ENCODE measurements at places on chromosomes 7 and 10.

DNA sequence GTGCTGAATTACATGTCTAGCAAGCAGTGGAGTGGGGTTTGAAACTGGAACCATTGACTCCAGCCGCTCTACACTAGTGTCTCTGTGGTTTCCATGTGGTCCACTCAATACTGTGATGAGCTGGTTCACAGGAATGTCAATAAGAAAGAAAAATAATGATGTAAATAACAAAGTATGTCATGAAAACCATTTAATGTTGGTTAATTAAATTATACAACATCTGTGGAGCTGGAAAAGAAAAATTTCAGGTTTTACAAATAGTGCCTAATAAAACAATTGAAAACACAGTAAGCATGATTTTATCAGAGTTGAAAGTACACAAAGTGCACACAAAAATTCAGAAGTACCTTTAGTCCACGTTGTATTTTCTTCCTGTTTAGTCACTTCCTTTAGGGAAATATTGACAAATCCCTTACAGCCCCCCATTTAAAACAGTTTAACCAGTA, 28.7 kb upstream of the NAMPT start:
- no peak for DNase-seq

DNA sequence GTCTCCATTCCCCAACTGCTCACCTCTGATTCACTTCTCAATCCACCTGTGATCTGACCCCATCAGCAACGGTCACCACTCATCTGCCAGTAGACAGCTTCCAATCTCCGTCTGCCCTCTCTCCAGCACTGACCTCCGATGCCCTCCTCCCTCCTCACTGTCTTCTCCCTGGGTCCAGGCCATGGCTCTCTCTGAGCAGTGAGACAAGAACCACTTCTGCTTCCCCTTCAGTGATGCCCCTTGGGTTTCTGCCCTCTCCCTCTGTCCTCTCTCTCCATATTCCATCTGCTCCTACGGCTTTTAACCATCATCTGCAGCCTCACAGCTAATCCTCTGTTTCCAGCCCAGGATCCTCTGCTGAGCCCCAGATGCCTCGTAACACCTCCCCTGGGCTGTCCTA, 55.5 kb upstream of the OPALIN start:
- no peak for DNase-seq

- DNase-seq: no peak
Measured at GRCh38 chr10:69104994-69105790, 17.3 kb downstream of the SRGN start.

- DNase-seq: no peak
Measured at GRCh38 chr7:130278860-130279259, 12.2 kb downstream of the CPA2 start.

GRCh38 chr7:150715293-150715692, 1.1 kb upstream of the GIMAP1 start:
- DNase-seq: no peak

DNA sequence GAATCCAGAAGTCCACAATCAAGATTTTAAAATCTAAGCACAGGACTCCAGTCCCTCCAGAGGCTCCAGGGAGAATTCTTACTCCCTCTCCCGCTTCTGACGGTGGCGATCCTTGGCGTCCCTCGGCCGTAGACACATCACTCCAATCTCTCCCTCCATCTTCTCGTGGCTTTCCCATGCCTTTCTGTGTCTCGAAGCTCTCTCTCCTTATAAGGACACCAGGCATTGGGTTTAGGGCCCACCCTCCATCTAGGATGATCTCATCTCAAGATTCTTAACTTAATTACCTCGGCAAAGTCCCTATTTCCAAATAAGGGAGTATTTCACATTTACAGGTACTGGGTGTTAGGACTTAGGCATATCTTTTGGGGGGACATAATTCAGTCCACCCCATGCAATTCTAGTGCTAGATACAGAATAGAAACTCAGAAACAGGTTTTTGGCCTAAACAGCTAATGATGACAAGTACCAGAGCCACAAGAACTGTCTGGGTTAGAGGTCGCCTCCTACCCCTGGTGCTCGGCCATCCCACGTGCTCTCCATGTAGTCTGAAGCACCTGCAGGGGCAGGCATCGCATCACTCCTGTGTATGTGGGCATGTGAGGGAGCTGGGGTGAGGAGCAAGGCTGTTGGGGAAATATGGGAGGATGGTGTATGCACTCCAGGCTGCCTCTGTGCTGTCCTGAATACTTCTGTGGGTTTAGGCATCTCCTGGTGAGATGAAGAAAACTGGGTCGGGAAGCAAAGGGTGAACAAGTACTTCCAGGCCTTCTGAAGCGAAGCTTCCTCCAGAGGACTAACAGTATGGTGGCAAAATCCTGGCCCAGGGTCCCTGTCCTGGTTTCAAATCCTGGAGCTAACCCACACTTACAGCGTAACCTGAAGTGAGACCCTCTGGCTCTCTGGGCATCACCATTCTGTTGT, 298.3 kb upstream of the ZMIZ1 start:
- no peak for DNase-seq

DNA sequence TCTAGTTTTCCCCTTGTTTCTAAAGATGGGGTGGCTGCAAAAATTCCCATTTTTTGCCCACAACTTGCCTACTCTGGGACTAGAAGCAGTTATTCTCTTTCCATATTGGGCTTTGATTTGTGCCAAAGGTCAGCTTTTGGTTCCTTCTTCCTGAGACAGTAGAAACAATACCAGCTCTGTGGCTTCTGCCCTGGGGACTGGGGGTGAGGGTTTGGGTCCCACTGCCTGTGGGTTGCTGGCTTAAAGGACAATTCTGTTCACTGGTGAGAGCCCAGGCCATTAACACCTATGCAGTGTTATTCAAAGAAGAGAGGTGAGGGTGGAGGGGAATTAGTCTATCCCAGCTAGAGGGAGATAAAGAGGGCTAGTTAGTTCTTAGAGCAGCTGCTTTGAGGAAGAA, 171.5 kb downstream of the CPEB3 start:
- DNase-seq: no peak

DNA sequence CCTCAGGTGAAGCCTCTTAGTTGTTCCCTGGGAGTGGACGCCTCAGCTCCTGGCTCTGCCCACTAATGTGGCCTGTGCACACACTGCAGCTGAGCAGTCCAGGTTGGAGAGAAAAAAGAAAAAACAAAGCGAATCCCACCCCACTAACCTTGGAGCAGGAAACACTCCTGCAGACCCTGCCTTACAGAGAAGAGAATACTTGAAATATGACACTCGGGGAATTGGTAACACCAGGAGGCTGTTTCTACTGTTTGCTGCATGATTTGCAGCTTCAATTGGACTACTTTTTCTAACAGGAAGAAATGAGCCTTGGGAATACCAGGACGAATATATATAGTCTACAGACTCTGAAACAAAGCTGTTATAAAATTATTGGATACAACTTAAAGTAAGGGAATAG, 22.2 kb downstream of the CDHR3 start:
- DNase-seq: no peak

DNA sequence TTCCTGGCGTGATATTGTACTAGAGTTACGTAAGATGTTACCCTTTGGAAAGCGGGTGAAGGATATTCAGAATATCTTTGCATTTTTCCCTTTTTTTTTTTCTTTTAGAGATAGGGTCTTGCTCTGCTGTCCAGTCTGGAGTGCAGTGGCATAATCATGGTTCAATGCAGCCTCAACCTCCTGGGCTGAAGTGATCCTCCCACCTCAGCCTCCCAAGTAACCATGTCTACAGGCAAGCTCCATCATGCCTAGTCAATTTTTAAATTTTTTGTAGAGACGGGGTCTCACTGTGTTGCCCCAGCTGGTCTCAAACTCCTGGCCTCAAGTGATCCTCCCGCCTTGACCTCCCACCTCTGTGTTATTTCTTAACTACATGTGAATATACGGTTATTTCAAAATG, 18.4 kb downstream of the VPS41 start:
- no peak for DNase-seq

DNA sequence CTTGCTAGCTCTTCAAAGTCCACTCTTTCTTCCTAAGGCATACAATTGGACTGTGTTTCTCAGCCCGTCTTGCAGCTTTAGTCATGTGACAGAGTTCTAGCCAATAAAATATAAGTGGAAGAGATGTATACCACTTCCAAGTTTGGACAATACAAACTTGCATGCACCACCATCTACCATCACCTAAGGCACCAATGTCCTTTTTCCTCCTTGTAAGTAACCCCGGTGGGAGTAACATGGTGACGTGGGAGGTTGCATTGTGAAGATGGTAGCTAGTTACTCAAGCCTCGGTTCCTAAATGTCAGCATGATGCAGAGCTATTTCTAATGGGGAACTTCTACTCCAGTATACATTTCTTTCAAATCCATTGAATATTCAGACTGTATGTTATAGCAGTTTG, 5.3 kb upstream of the CACNB2 start:
- DNase-seq: no peak

DNA sequence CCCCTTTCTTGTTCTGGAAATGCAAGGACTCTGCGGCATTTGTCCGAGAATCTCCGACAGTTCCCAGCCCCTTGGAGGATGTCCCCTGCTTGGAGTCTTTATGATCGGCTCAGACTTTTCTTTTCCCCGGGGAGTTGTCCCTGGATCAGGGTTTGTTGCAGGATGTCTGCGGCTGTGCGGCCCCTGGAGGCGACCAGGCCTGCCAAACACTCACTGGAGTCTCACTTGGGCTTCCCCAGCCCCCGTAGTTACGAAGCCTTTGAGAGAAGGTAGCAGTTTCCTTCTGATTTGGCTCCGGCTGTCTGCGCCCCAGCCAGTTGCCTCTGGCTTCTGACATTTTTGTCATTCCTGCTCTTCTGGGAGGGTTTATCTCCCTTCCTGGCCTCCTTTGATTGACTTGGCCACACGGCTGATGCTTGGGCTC, 16.1 kb downstream of the COL26A1 start:
- peak; percentile 79 for DNase-seq

DNA sequence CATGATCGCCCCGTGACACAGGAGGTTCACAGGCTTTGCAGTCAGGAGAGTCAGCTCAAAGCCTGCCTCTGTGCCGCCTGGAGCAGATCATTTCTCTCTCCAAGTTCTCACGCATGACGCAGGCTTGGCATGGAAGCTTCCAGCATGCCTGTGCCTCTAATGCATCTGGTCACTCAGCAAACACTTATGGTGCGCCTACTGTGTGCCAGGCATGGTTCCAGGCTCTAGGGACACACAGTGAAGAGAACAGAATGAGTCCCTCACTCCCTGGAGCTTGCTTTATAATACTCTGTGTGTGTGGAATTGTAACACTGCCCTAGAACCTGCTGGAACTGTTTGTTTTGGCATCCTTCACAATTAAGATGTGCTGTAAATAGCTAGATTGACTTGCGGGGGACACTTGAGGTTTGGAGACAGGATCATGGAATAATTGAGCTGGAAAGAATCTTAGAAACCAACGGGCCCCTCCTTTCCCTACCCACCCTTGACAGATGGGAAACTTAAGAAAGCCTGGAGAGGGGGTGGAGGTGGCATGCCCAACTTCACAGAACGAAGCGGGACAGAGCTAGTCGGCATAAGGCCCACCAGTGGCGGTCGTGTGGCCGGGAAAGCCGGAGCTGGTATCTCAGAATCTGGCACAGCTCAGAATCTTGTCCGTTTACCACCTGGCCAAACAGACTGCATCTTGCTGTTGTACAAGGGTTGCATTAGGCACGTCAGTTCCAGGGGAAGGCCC, 4.6 kb upstream of the MYH16 start:
- no peak for DNase-seq

DNA sequence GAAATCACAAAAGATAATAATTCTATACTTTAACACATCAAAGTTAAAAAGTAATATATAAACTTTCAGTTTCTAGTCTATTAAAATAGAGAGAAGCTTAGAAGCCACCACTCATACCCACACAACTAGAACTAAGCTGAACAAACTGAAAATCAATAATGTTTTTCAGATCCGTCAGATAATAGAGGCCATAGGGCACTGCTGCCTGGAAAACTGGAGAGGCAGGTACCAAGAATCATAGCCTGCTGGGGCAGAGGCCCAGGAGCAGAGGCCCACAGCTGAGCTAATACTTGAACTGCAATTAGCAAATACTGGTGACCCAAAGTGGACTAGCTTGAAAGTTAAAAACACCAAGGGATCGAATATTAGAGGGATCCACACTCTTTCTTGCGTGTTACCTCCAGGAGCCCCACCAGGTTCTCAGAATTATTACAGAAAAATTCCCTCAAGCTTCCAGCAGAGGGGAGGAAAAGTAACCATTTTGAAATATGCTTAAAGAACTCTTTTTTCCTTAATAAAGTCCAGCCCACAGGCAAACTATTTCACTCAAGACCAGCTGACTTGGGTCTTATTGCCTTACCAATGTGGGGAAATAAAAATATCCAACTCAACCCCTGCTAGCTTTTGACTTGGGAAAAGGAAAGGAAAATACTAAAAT, 774.1 kb upstream of the IGFBP3 start:
- no peak for DNase-seq

DNA sequence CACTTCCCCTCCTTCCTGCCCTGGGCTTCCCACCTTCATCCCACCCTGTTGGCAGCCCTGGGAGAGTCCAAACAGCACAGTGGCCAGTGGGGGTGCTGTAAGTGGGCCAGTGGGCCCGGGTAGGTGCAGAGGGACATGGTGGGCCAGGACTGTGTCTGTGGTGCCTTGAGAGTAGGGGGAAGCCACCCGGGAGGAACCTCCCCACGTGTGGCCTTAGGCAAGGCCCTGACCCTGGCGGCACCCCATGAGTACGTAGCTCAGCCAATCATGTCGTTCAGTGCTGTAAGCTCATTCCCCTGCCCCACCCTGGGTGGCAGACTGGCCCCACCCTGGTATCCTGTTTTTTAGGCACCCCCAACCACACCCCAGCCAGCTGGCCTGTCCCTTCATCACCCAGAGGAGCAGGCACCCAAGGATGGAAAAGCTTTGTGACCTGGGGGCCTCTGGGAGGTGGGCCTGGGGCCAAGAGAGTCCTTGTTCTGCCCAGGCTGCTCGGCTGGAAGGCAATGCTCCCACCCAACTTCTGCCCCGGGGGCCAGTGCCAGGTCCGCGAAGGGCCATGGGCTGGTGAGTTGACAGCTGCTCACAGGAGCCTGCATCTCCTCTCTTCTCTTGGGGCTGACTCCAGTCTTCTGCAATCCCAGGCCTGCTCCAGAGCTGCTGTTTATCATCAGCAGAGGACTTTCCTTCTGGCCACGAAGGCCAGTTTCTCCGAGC, 41.6 kb downstream of the TSPAN15 start:
- DNase-seq: no peak

- no peak for DNase-seq
Measured at GRCh38 chr7:28729727-28730126, 228.4 kb downstream of the TRIL start.

GRCh38 chr10:121112579-121113384, 261.6 kb downstream of the WDR11 start:
- peak; percentile 52 for DNase-seq

- no peak for DNase-seq
Measured at GRCh38 chr7:103764901-103765300, 224.6 kb downstream of the RELN start.

Data from H9 (cell line).